ENCODE measurements at places on chromosomes 13 and 19.

- no peak for DNase-seq
Observed at GRCh38 chr13:76799696-76800095, 86.5 kb downstream of the KCTD12 start.

DNA sequence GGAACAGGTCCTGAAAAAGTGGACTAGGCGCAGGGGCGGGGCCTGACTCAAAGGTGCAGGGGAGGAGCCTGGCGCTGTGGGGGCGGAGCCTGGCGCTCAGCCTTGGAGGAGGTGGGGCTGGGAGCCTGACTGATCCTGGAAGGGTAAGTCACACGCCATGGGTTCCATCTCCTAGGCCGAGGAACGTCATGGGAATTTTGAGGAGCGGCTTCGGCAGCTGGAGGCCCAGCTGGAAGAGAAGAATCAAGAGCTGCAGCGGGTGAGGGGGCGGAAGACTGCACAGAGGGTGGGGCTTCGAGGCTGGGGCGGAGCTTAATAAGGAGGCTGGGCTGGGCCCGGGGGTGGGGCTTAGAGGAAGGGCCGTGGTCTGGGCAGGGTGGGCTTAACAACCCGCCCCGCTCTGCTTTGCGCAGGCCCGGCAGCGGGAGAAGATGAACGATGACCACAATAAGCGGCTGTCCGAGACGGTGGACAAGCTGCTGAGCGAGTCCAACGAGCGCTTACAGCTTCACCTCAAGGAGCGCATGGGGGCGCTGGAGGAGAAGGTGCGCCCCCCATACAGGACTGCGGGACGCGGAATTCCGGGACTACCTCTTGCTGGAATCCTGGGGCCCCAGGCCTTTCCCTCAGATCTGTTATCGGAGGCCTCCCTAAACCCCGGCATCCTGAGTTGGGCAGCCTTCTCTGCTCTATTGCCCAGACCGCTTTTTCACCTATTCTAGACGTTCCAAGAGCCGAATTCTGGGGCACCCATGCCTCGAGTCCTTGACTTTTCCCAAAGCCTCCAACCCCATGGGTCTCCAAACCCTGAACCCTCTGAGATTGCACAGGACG lies 14.5 kb downstream of the PPFIA3 start:
- no peak for DNase-seq

- no peak for DNase-seq
Observed at GRCh38 chr19:18591735-18592385, 3.3 kb downstream of the REX1BD start.

- DNase-seq: no peak
Observed at GRCh38 chr13:43150369-43151207, 127.2 kb downstream of the DNAJC15 start.

- DNase-seq: no peak
Observed at GRCh38 chr19:15118248-15118647, 11.0 kb downstream of the SYDE1 start.

DNA sequence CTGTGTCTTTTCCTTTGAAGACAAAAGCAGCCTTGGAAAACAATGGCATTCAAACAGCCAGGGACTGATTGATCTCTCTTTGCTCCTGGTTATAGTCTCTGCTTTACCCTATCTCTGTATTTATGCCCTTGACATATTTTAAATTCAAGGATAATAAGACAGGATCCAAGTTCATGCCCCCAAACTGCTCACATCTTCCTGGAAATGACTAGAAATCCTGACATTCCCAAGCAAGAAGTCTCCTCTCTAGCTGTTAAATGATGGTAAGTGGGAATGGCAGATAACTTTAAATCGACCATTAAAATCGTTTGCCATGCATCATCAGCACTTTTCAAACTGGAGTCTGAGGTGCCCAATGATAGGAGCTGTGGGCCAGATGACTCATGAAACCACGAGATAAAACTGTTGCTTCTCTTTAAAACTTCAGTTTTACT lies 435.6 kb downstream of the FOXO1 start:
- DNase-seq: no peak

- no peak for DNase-seq
Observed at GRCh38 chr13:94309576-94309975, 169.9 kb downstream of the DCT start.

GRCh38 chr19:45275370-45275971 lies 24.4 kb downstream of the MARK4 start:
- DNase-seq: no peak

GRCh38 chr19:5624741-5625278 lies 1.9 kb downstream of the SAFB start:
- DNase-seq: no peak

DNA sequence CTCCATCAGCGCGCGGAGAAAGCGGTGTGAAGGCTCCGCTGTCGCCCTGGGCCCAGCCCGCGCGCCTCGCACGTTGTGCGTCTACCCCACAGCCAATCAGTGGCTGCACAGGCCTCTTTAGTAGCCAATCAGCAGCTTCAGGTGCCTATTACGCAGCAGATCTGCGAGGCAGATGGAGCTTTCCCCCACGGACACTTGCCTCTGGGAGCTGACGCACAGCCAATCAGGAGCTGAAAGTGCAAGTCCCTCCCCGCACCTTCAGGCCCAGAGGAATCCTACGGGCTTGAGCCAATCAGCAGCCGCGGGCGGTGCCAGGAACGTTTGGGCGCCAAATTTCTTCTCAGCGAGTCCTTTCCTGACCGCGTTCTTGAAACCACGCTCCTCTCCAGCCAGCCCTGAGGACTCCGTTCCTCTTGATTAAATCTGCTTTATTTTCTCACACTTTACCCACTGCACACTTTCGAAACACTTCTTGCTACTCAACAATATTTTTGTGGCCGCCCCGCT lies 39.9 kb downstream of the SIGLEC7 start:
- DNase-seq: no peak

DNA sequence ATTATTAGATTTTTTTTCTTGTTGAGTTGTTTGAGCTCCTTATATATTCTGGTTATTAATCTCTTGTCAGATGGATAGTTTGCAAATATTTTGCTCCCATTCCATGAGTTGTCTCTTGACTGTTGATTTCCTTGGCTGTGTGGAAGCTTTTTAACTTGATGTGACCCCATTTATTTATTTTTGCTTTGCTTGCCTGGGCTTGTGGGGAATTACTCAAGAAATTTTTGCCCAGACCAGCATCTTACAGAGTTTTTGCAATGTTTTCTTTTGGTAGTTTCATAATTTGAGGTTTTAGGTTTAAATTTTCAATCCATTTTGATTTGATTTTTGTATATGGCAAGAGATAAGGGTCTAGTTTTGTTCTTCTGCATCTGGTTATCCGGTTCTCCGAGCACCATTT lies 124.7 kb downstream of the PCCA start:
- no peak for DNase-seq

GRCh38 chr13:49348751-49349150 lies 95.1 kb downstream of the CAB39L start:
- no peak for DNase-seq

- DNase-seq: no peak
Observed at GRCh38 chr13:55437162-55437561, 1703.6 kb upstream of the PRR20A start.

- DNase-seq: no peak
Observed at GRCh38 chr19:35431145-35431807, 16.8 kb upstream of the FFAR2 start.

- no peak for DNase-seq
Observed at GRCh38 chr19:35000647-35001501, 751 bp downstream of the GRAMD1A start.

DNA sequence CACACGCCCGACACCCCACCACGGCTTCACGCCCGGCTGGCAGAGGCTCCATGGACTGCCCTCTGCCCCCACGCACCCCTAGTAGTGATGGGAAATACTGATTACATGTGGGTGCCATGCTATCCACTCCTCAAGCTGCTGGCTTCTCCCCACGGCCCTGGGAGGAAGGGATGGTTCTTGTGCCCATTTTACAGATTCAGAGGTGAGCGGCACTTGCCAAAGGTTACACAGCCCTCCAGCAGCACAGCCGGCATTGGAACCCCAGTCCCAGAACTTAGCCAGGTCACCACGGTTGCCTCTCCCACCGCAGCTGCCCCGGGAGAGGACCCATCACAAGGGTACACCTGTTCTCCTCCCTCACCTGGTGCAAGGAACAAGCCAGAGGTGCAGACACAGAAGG lies 13.2 kb downstream of the LRRC4B start:
- DNase-seq: no peak

GRCh38 chr19:51005248-51005647 lies 3.8 kb upstream of the KLK8 start:
- DNase-seq: no peak

DNA sequence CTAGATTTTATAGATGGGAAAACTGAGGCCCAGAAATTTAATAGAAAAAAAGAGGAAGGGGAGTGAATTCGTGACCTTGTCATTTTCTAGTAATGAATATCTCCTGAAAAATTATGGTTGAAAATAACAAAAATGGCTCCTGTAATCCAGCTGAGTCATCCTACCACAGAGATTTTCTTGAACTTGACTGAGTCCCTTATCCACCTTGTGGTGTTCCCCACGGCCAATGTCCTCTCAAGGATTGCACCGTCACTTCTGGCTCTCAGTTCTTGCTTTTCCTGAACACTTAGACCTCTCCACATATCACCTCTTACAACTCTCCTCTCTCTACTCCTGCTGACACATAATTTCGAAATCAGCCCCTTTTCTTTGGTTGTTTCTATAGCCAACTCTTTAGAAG lies 1.2 kb upstream of the KATNAL1 start:
- DNase-seq: no peak

DNA sequence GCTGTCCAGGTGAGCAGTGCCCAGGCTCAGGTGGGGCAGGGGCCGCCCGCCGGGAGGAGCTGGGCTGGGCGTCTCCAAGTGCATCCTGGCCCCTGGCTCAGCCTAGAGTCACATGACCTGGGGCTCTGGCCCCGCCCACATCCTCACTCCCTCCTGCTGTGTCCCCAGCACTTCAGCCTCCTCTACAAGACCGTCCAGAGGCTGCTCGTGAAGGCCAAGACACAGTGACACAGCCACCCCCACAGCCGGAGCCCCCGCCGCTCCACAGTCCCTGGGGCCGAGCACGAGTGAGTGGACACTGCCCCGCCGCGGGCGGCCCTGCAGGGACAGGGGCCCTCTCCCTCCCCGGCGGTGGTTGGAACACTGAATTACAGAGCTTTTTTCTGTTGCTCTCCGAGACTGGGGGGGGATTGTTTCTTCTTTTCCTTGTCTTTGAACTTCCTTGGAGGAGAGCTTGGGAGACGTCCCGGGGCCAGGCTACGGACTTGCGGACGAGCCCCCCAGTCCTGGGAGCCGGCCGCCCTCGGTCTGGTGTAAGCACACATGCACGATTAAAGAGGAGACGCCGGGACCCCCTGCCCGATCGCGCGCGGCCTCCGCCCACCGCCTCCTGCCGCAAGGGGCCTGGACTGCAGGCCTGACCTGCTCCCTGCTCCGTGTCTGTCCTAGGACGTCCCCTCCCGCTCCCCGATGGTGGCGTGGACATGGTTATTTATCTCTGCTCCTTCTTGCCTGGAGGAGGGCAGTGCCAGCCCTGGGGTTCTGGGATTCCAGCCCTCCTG lies 16.8 kb upstream of the CELF5 start:
- DNase-seq: no peak

GRCh38 chr13:52851137-52851962 lies 2.9 kb upstream of the PCDH8 start:
- no peak for DNase-seq

GRCh38 chr19:30374865-30375552 lies 2.8 kb downstream of the ZNF536 start:
- no peak for DNase-seq

GRCh38 chr19:1356508-1356865 lies 27.2 kb upstream of the NDUFS7 start:
- DNase-seq: no peak

DNA sequence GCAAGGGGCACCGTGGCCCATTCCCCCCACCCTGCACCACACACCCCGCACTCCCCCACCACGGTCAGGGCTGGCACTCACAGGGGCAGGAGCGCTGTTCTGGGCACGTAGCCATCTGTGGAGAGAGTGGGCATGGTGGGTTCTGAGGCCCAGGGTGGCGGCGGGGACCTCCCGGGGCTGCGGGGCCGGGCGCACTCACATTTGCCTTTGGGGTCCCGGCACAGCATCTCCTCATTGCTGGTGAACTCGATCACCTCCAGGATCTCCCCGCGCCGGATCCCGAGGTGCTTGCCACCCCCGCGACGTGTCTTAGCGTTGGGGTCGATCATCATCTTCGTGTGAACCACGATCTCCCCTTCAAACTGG lies 12.1 kb downstream of the PRAM1 start:
- no peak for DNase-seq

- DNase-seq: no peak
Observed at GRCh38 chr13:97127842-97128241, 94.3 kb upstream of the MBNL2 start.

GRCh38 chr19:13639342-13639929 lies 124.9 kb upstream of the MRI1 start:
- no peak for DNase-seq

GRCh38 chr13:35531526-35531925 lies 55.0 kb upstream of the MAB21L1 start:
- no peak for DNase-seq

DNA sequence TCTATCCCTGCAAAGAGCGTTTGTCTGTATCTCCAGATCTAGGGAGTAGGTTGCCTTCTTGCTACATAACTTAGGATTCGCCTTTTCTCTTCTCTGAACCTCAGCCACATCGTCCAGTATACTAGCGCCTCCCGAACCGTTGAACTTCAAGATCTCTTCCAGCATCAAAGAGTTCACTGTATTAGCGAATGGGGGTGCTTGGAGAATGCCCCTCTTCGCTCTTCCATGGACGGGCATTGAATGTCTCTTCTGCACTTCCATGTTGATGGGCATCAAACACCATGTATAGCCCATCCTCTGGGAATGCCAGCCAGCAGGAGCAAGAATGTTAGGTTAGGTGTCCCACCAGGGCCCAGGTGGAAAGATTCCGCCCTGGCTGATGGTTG lies 575 bp upstream of the OXGR1 start:
- DNase-seq: no peak

Measured in stimulated activated CD4-positive, alpha-beta T cell treated with anti-CD3 and anti-CD28 coated beads, TNF-alpha, amount 100 ng/mL, for 4 hours (primary cell).